ENCODE measurements at places on chromosomes 7 and 10.

DNA sequence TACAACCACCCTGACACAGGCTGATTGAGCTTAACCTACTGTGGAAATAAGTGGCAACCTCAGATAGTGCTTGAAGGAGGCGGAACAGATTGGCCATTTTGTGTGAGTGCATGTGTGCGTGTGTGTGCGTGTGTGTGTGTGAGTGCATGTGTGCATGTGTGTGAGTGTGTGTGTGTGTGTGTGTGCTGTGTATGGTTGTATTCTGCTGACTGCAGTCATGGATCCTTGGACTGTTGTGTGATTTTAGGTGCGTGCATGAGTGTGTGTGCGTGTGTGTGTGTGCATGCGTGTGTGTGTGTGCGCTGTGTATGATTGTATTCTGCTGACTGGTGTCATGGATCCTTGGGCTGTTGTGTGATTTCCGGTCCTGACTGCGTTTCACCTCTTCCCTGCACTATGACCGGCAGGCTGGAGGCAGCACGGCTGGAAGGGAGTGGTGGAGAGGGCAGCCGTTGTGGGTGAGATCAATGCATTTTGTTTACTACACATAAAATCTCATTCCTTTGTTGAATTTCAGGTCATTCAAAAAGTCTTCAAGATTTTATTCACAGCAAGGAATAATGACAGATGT lies 6.3 kb downstream of the IQCE start:
- no peak for DNase-seq

DNA sequence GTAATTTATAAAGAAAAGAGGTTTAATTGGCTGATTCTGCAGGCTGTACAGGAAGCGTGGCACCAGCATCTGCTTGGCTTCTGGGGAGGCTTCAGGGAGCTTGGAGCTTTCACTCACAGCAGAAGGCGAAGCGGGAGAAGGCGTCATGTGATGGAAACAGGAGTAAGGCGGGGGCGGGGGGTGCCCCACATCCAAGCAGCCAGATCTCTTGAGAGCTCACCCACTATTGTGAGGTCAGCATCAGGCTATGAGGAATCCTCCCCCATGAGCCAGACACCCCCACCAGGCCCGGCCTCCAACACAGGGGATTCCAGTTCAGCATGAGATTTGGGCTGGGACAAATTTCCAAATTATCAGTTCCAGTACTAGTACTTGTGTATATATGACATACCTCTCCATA lies 46.2 kb downstream of the WDR37 start:
- no peak for DNase-seq

DNA sequence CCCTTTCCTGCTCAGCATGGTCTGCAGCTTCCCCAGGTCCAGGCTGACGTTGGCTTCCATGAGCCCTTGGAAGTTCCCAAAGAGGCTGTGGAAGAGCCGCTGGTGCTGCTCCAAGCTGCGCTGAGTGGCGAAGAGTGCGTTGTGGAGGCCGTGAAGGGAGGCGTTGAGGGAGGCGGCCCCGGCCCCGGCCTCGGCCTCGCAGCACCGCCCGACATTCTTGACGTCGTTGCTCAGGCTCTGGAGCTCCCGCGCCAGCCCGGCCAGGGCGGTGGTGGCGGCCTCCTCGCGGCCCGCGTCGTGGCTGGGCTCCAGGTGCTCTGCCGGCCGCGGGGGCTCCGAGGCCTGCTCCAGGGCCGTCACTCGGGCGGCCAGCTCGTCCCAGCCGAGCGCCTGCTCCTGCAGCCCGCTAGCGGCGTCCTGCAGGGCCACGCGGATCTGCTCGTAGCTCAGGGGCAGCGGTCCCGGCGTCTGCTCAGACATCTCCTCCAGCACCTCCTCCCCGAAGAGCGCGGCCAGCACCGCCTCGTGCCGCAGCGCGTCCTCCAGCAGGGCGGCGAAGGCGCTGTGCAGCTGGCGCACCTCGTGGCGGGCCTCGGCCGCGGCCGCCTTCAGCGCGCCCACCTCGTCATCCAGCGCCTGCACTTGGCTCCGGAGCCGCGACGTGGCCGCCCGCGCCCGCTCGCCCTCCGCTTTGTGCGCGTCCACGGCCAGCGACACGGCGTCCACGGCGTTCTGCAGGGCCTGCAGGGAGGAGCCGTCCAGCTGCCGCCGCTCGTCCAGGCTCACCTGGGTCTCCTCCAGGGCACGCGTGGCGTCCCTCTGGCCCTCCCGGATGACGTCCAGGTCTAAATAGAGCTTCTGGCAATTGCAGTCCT lies 14.7 kb downstream of the MMRN2 start:
- DNase-seq = no peak

GRCh38 chr10:129968853-129969183 lies 4.7 kb upstream of the EBF3 start:
- DNase-seq = no peak

- DNase-seq = no peak
These were observed 9.1 kb downstream of the CREB3L2 start for GRCh38 chr7:137992550-137993394.

DNA sequence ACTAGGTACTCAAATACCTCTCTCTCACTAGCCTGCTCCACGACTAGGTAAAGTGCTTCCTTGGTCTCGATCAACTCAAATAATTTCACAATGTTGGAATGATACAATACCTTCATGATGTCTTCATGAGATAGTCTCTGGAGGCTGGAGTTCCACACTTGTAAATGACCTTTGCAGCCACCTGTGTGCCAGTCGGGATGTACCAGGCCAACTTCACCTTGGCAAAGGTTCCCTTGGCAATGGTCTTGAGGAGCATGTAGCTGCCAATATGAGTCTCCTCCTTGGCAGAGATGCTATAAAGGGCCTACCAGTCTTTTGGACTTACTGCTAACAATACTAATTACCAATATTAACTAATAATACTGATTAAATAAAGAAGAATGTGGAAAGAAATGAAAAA lies 42.5 kb upstream of the EEPD1 start:
- DNase-seq = no peak

GRCh38 chr7:111393011-111393754 lies 169.1 kb downstream of the IMMP2L start:
- no peak for DNase-seq

DNA sequence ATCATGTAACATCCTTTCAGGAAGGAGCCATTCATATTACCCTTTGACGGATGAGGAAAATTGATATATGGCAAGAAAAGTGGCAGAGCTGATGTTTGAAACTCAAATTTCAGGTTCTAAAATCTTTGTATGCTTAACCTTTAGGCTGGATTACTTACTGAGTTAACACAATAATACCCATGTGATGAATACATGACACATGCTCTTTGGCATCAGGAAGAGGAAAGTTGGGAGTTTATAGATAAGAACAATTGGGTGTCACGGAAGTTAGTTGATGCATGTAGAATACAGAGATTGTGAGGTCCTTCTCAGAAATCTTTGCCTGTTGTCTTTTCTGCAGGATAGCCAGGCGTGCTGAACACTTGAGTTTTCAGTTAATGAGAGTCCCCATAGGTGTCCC lies 572.1 kb upstream of the POM121L12 start:
- DNase-seq = no peak

DNA sequence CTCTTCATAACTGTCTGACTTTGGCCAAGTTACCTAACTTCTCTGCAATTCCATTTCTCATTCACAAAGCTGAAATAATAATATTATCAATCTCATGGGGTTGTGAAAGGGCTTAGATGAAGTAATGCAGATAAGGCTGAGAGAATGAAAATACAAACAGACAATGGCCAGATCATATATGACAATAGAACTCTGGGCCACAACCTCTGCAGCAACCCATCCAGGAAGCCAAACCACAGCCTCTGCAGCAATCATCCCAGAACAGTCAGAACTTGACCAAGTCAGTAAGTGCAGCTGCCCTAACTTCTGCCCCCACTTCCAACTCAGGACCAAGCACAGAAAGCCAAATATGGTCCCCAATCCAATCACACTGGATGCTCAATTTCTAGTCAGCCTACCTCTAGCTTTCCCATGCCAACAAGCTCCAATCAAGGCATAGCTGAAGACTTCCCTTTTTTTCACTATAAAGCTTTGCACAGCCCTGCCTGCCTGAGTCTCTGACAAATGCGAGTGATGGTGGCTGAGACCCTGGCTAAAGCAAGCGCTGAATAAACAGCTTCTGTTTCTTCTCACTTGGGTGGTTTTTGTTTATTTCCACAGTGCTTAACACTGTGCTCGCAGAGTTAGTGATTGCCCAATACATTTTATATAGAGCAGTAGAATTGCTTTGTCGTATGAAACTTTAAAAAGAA lies 34.8 kb upstream of the TNPO3 start:
- no peak for DNase-seq

DNA sequence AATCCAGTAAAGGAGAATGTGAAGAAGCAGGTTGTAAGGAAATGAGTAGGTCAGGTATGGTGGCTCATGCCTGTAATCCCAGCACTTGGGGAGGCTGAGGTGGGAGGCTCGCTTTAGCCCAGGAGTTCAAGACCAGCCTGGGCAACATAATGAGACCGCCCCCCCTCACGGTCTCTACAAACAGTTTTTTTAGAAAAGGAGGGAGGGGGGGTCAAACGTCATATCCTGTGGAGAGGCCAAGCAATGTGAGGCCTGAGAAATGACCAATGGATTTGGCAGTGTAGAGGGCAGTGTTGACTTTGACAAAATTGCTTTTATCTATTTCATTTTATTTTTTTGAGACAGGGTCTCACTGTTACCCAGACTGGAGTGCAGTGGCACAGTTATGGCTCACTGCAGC lies 2.3 kb upstream of the DNAJB12 start:
- no peak for DNase-seq

DNA sequence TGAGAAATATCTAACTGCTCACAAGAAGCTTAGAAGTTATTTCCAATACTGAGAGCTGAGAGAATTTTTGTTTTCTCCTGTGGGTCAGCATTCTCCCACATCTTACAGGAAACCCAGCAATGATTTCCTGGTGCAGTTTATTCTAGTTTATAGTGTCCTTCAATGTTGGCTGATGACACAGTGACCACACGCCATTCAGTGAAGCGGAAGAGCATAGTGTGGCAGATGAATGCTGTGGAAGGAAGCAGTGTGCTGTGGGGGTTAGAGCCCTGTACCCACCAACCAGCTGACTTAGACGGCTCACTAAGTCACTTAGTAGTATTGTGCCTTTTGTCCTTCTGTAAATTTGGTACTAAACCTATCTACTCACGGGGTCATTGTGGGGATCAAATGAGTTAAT lies 1.4 kb upstream of the TMEM26 start:
- no peak for DNase-seq

DNA sequence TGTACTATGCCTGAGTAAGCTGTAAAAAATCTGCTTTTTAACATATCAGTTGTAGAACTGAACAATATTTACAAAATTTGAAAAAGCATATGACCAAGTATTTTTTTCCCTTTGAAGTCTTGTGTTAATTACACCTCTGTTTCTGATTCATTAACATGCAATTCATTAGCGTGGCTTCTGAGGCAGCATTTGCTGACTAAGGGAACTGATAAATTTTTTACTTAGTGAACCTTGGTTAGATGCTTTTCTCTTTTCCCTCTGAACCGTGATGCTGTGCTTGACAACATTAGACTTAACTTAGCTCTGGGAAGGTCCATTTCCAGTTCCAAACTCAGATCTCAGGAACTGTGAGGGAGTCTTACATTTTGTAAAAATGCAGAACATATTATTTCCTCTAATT lies 28.1 kb downstream of the TWIST1 start:
- DNase-seq = no peak

DNA sequence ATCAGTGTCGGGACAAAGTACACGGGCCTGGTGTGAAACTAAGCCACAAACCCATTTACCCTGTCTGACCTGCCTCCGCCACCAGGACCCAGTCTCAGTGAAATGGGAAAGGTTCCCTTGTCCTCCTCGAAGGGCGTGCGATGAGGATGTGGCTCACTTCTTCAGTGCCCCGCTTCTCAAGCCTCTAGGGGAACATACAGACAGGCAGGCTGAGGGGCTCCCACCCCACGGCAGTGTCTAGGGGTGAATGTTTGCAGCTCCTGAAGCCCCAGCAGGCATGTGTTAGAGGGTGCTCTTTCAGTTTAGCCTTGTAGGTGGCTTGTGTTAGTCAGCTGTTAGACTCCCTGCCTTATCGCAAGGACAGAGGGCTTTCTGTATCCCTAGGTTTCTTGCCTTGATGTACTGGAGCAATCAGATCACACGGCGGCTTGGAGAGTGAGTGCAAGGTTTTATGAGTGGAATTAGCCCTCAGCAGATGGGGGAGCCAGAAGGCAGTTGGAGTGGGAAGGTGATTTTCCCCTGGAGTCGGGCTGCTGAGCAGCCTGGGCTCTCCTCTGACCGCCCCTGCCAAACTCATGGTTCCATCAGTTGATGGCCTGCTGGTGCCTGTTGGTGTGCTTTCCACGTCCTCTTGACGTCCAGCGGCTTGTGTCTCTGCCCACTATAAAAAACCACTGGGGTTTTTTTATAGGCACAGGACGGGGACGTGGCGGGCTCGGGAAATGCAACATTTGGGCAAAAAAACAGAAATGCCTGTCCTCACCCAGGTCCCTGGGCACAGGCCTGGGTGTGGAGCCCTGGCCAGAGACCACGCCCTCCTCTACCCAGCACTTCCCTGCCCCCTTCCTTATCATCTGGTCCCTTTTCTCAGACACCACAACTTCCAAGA lies 759 bp downstream of the NUDT1 start:
- DNase-seq = no peak

GRCh38 chr7:20158684-20159083 lies 58.5 kb downstream of the MACC1 start:
- DNase-seq = no peak

All from 8988T (cell line).